Left colon (tissue), 2 donors: ENCODE measurements at places on chromosomes 5 and 9. TPM values are rescaled to one million over a fixed set of nuclear protein-coding genes. Genes with fewer than 3 reads are reported as not detected.

The AQP7 gene
- 21.0 TPM for total RNA-seq

GRCh38 chr9:33230756-33231622, 9.0 kb upstream of the SPINK4 start:
- no peak for DNase-seq

GRCh38 chr5:177494346-177495195, 2.8 kb downstream of the PDLIM7 start:
- DNase-seq = peak; percentile 56

DNA sequence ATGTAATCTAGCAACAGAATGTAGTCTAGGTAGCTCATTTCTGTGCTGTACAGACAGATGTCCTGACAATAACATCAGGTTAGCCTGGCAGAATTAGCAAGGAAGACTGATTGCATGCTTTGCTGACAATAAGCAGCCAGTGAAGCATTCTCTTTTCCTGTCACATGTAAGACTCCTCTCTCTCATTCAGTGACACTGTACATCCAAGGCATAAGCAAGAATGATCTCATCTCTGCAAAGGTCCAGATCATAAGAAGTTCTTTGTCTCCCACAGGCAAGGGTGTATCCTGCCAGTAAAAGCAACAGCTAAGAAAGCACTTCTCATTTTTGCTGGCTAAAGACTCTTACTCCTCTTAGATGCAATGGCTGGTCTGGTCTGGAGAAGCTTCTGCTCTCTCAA, 861.8 kb downstream of the TAF11L14 start:
- no peak for DNase-seq
